ENCODE measurements at places on chromosomes 5 and 9.

GRCh38 chr5:19676895-19677294 lies 311.1 kb downstream of the CDH18 start:
- DNase-seq = no peak

GRCh38 chr9:127793093-127793708 lies 7.4 kb downstream of the CDK9 start:
- no peak for DNase-seq

- no peak for DNase-seq
Observed at GRCh38 chr9:35726931-35727330, 5.1 kb downstream of the TLN1 start.

- DNase-seq = no peak
Observed at GRCh38 chr5:140833993-140834392, at the start of gene PCDHA7. PCDHA7 (plus strand) TSS chr5:140834269; CDS start chr5:140834384, 115 bp downstream.

- no peak for DNase-seq
Observed at GRCh38 chr5:86329318-86329717, 288.4 kb upstream of the COX7C start.

DNA sequence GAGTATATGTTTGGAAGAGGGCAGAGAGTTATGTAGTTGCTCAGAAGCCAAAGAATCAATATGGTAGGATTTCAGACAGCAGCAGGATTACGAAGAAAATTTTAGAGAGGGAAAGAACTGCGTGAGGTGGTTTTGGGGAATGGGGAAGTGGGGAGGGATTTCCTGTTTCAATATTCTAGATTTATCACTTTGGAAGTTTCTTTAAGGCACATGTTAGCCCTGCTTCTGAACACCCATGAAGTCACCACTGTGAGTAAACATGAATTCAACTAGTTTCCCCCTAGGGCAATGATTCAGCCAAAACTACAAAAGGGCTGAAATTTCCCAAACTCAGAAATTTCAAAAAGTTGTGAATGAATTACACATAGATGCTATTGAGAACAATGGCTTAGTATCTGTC lies 132.2 kb downstream of the EBF1 start:
- no peak for DNase-seq

GRCh38 chr5:159987031-159987674 lies 21.8 kb upstream of the TTC1 start:
- peak; percentile 88 for DNase-seq

DNA sequence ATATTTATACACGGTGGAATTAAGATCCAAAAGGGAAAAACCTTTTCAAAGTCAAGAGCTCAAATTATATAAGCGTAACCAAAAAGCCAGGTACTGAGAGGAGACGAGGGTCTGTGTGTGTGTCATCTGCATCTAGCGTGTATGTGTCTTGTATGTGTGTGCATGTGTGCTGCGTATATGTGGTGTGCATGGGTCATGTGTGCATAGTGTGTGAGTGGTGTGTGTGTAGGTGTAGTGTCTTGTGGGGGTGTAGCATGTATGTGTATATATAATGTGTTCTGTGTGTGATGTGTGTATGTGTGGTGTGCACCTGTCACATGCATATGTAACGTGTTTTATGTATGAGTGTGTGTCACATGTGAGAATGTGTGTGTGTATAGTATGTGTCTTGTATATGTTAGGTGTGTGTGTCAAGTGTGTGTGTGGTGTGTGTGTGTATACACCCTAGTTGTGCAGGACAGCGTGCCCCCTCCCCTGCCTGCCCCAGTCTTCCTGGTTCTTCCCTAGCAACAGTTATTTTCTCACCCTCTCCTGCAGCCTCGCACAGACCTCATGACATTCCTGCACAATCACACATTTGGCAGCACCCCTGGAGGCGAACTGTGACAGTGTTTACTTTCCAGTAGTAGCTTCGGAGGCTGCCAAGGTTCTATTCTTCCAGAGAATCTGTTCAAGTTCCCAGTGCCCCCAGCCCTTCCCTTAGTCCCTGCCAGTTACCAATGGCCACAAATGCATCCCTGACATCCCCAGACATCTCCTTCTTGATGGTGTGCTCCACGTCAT lies 27.1 kb upstream of the TNIP1 start:
- DNase-seq = no peak
